ENCODE measurements at places on chromosomes 13 and 19. TPM values are rescaled to one million over a fixed set of nuclear protein-coding genes. Genes with fewer than 3 reads are reported as not detected.

The ZNF507 gene
- total RNA-seq: 20.8 TPM

DNA sequence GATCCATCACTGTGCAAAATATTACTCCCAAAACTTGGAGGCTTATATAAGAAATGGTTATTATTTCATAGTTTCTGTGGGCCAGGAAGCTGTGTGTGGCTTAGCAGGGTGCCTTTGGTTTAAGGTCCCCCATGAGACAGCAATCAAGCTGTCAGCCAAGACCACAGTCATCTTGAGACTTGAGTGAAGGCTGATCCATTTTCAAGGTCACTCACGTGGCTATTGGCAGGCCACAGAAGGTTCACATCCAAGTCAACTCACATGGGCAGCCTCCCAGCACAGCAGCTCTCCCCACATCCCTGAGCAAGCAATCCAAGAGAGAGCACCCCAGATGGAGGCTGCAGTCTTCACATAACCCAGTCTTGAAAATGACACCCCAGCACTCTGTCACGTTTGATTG is 537.4 kb downstream of the MYO16 start:
- no peaks in the 10 kb centered on the region for H3K27me3 ChIP-seq
- H3K36me3 ChIP-seq: no peaks in the 10 kb centered on the region
- H3K4me3 ChIP-seq: no peak overlapping the region
- no peak overlapping the region for H3K27ac ChIP-seq
- peaks cover 11% of the 10 kb centered on the region for H3K4me1 ChIP-seq
- no peak for DNase-seq

DNA sequence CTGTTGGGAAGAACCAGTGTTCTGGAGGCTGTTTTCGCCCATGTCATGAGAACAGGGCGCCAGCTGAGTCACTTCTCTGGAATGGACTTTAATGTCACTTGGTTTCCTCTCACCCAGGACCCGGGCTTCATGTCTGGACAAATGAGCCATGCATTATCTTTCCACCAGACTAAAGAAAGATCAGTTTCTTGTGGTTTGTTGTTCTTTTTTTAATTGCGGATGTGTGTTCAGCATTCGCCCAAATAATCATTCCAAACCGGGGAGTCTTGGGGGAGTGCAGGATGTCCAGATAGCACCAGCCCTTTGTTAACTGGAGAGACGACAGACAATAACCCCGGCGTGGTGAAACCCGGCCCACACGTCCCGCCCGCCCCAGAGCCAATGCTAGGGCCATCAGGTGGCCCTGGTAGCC is 102.5 kb downstream of the COL4A2 start:
- H3K27ac ChIP-seq: no peak overlapping the region
- no peaks in the 10 kb centered on the region for H3K36me3 ChIP-seq
- DNase-seq: peak; percentile 59
- H3K4me1 ChIP-seq: peaks cover 15% of the 10 kb centered on the region

DNA sequence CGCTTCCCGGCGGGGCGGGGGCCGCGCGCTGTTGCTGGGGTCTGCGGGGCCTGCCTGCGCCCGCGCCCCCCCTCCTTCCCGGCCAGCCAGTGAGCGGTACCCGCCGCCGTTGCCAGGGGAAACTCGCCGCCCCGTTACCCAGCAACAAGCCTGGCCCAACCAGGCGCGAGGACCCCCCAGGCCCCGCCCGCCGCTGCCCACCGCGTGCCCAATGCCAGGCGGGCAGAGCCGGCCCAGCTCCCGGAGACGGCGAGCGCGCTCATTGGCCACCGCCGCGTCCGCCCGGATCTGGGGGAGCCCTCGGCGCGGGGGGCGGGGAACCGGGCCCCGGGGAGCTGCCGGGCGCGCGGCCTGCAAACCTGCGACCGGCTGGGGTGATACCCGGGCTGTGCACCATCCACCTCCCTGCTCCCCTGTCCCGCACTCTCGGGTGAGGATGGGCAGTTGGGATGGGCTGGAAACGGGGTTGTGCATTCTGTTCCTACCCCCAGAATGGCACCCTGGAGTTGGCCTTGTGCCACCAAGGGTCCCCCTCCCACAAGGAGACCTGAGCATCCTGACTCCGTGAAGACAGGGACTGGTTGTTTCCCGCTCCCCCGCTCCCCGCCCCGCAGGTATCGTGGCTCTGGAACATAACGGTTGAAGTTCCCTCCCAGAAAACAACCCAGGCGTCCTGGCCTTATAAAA is 8.8 kb upstream of the BBC3 start:
- no peak overlapping the region for H3K4me3 ChIP-seq
- no peaks in the 10 kb centered on the region for H3K36me3 ChIP-seq
- no peaks in the 10 kb centered on the region for H3K27me3 ChIP-seq

DNA sequence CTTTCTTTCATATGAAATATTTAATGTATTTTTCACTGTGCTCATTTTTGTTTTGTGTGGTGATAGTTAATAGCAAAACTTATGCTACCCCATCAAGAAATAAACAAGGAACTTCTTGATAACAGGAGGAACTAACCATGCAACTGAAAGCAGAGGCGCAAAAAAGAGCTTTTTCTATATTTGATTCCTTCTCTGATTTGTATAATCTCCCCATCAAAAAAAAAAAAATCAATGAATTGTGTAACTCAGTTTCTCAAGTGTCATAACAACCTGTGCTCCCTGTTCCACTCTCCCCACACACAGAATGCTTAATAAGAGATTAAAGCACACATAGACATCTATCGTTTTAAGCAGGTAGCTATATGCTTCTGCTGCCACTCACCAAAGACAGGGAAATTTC is 67.3 kb upstream of the MED4 start:
- no peak overlapping the region for H3K4me3 ChIP-seq
- no peak overlapping the region for H3K27ac ChIP-seq
- no peaks in the 10 kb centered on the region for H3K36me3 ChIP-seq
- H3K4me1 ChIP-seq: no peaks in the 10 kb centered on the region
- no peak for DNase-seq
- no peaks in the 10 kb centered on the region for H3K27me3 ChIP-seq

DNA sequence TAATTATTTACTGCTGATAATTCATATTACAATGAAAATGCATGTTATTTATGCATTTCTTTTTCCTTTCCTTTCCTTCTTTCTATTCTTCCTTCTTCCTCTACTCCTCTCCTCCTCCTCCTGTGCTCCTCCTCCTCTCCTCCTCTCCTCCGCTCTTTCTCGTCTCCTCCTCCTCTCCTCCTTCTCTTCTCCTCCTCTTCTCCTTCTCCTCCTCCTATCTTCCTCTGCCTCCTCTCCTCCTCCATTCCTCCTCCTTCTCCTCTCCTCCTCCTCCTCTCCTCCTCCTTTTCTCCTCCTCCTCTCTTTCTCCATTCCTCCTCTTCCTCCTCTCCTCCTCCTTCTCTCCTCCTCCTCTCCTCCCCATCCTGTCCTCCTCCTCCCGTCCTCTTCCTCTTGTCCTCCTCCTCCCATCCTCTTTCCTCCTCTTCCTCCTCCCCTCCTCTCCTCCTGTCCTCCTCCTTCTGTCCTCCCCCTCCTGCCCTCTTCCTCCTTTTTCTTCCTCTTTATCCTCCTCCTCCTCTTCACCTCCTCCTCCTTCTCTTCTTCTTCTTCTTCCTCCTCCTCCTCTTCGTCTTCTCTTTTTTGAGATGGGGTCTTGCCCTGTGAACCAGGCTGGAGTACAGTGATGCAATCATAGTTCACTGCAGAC is 14.7 kb downstream of the ADGRE2 start:
- H3K36me3 ChIP-seq: no peaks in the 10 kb centered on the region
- no peak for DNase-seq
- no peak overlapping the region for H3K27ac ChIP-seq
- no peak overlapping the region for H3K4me3 ChIP-seq
- H3K4me1 ChIP-seq: no peaks in the 10 kb centered on the region

DNA sequence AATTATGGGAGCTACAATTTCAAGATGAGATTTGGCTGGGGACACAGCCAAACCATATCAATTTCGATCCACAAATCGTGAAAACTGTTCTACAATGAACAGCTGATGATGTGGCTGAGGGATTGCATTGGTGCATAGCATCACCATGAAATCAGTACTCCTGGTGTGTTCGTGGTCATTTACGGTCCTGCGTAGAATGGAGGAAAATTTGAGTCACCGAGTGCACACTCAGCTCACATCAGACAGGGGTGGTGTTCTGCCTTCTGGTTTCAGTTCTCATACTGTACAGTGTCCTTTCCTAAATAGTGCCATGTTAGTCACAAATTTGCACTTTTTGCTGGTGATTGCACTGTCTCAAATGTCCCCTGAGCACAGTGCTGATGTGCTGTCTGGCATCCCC is 39.2 kb downstream of the MYH14 start:
- DNase-seq: no peak
- H3K27me3 ChIP-seq: no peaks in the 10 kb centered on the region
- no peak overlapping the region for H3K4me3 ChIP-seq
- H3K27ac ChIP-seq: no peak overlapping the region
- no peaks in the 10 kb centered on the region for H3K36me3 ChIP-seq
- no peaks in the 10 kb centered on the region for H3K4me1 ChIP-seq

The PSPN gene
- total RNA-seq: 1.3 TPM

The KLHL1 gene
- total RNA-seq: not detected

DNA sequence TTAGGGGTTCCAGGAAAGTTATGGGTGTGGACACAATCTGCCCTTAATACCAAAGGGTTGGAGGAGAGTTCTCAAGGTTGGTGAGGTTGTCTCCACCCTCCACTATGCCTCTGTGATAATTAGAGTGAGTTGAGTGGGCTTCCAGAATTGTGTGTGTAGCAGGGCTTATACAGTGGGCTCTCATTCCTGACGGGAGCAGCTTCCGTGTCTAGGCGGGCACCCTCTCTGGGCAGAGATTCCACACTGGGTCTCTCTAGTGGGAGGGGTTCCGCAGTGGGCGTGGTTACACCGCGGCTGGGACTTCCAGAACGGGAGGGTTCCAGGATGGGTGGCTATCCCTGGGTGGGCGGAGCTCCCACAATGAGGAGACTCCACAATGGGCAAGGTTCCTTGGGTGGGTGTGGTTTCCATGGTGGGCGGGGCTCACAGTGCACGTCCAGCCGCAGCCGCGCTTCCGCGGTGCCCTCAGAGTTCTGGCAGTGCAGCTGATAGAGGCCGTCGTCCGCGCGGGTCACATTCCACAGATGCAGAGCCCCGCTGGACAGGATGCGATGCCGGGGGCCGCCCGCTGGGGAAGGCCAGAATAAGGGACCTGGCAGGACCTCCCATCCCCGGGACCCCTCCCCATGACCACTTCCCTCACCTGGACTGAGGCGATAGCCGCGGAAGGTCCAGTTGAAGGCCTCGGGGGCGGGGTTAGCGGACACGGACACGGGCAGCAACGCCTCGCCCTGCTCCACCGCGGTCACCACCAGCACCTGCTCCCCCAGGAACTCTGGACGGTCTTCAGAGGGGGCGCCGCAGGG is 8.4 kb downstream of the NPHS1 start:
- no peak overlapping the region for H3K4me3 ChIP-seq
- no peaks in the 10 kb centered on the region for H3K36me3 ChIP-seq
- DNase-seq: no peak
- no peak overlapping the region for H3K27ac ChIP-seq
- H3K4me1 ChIP-seq: no peaks in the 10 kb centered on the region

DNA sequence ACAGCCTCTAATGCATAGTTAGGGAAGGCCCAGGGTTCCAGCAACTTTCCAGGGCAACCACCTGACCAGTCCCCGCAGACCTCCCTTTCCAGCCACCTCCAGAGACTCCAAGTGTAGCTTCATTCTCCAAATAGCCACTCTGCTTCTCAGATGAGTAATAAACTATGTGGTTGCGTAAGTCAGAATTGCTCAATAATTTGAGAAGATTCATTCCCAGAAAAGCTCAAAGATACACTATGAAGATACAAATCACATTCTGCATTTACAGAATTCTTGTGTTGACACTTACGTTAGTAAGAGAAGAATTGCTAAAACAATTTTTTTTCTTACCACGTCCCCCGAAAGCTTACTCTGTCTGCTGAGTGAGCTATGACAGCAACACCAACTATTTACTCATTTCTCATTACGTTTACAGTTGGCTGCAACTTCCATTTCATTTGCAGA is 8.2 kb upstream of the LATS2 start:
- peak overlapping the region; percentile 11 for H3K4me3 ChIP-seq
- H3K4me1 ChIP-seq: peaks cover 33% of the 10 kb centered on the region
- DNase-seq: peak; percentile 95
- peak overlapping the region; percentile 43 for H3K27ac ChIP-seq
- H3K27me3 ChIP-seq: no peaks in the 10 kb centered on the region
- H3K36me3 ChIP-seq: no peaks in the 10 kb centered on the region

The ZNF530 gene
- 9.5 TPM for total RNA-seq

The ALKBH6 gene
- 55.1 TPM for total RNA-seq

DNA sequence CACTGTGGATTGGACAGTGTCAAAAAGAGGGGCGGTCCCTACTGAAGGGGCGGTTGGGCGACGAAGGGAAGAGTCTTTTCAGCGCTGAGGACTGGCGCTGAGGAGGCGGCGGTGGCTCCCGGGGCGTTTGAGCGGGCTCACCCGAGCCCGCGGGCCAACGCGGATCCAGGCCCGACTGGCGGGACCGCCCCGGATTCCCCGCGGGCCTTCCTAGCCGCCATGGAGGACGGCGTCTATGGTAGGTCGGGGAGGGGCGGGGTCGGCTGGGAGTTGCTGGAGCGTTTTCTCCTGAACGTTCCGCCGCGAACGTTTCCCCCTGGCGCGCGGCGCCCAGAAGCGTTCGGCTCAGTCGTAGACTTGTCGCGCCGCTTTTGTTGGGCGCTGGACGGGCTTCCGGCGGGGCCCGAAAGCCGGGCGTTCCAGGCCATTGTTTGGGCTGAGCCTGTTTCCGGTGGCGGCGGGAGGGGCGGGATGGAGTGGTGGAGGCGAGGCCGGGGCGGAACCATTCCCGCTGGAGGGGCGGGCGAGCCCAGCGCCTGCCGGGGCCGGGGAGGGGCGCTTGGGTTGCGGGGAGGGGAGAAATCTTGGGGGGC is at the start of gene CYTH2:
TSS of gene CYTH2 (plus strand) at position 81 of the 593 bp plus-strand sequence. CDS start at position 220, 139 bp downstream.
- H3K36me3 ChIP-seq: peaks cover 25% of the 10 kb centered on the region
- H3K4me3 ChIP-seq: peak within 1 kb of the TSS; percentile 93
- peaks cover 11% of the 10 kb centered on the region for H3K4me1 ChIP-seq
- H3K27me3 ChIP-seq: no peaks in the 10 kb centered on the region

The KLK12 gene
- total RNA-seq: not detected

DNA sequence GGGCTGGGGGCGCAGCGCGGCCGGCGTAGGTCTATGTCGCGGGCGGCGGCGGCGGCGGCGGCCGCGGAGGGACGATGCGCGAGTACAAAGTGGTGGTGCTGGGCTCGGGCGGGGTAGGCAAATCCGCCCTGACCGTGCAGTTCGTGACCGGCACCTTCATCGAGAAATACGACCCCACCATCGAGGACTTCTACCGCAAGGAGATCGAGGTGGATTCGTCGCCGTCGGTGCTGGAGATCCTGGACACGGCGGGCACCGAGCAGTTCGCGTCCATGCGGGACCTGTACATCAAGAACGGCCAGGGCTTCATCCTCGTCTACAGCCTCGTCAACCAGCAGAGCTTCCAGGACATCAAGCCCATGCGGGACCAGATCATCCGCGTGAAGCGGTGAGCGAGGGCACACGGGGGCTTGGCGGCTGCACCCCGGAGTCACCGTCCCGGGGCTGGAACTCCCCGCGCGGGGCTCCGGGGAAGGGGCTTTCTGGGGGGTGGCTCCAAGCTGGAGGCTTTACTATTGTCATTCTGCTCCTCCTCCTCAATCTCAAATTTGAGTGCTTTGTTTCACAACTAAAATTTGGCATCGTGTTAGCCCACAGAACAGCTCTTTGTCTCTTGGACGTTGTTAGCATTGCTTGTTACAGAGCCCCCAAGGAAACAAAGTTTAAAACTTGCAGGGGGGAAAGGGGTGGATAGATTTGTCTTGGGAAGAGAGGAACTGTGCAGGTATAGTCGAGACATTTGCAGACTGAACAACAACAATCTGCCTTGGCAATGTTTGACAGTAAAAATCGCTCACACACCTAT is 630 bp downstream of the RAP2A start:
- H3K4me1 ChIP-seq: peaks cover 25% of the 10 kb centered on the region
- DNase-seq: peak; percentile 28
- H3K27ac ChIP-seq: no peak overlapping the region
- H3K4me3 ChIP-seq: peak overlapping the region; percentile 95
- no peaks in the 10 kb centered on the region for H3K27me3 ChIP-seq
